RKO (cell line): ENCODE measurements at places on chromosomes 3 and 15.
A peak's percentile ranks its signal among the peaks of the same experiment; 100 is the strongest.

DNA sequence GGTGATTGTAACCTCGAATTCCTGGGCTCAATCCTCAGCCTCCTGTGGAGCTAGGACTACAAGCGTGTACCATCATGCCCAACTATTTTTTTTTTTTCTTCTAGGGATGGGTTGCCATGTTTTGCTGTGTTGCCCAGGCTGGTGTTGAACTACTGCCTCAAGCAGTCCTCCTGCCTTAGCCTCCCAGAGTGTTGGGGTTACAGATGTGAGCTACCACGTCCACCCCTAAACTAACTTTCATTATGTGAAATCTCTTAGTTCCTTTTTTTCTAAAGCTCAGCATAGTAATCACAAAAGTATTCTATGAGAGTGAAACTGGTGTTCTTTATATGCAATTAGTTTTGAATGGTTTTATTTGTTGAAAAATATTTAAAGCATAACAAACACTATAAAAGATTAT lies 92.1 kb downstream of the XRN1 start:
- no peak for DNase-seq

GRCh38 chr3:173750095-173750494 lies 352.6 kb downstream of the NLGN1 start:
- peak; percentile 19 for DNase-seq

GRCh38 chr3:66588340-66588847 lies 87.6 kb upstream of the LRIG1 start:
- no peak for DNase-seq

DNA sequence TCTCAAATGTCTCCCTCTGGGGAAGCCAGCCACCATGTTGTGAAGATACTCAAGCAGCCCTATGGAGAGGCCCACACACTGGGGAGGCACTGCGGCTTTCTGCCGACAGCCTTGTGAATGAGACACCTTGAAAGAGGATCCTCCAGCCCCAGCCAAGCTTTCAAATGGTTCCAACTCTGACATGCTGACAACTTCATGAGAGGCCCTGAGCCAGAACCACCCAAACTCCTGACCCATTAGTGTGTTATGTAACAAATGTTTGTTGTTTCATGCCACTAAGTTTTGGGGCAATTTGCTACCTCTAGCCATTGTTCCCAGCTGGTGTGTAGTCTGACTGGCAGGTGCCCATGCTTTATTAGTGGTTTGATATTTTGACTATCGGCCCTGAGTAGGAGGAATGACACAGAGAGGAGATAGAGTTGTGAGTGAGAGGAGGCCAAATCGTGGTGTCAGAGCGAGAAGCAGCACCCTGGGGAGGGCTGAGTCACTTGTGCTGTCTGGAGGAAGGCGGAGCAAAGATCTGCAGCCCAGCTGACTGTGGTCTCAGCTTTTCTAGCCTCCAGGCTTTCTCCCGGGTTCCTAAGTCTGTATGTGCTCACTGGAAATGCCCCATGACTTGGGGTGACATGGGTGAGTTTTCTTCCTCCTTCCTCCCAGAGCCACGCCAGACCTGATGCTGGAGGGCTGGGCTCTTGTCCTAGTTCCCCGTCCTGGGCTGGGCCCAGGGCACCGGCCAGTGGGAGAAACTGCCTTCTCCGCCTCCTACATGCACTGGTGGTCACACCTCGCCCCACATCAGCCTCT lies 56.7 kb upstream of the BLM start:
- DNase-seq = peak; percentile 88

- DNase-seq = no peak
These were observed 425 bp downstream of the ANPEP start for GRCh38 chr15:89814112-89814742.

GRCh38 chr15:56953790-56954189 lies 35.3 kb downstream of the TCF12 start:
- no peak for DNase-seq

DNA sequence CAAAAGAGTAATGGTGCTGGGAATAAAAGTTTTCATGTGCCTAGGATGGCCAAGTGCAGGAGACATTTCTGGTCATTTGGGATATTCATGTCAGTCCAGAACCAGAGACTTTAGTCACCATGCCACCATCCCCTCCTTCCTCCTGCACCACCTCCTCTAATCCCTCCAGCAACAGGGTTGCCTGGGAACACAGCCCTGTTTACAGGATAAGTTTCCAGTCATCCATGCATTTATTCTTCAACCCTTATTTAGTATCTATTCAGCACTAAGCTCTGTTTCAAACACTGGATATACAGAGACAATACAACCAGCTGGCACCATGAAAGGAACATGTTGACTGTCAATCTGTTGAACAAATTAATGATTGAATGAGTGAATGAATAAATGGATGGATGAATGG lies 211.7 kb downstream of the CLSTN2 start:
- no peak for DNase-seq

- DNase-seq = no peak
These were observed 395.8 kb downstream of the MAGI1 start for GRCh38 chr3:65642883-65643282.

DNA sequence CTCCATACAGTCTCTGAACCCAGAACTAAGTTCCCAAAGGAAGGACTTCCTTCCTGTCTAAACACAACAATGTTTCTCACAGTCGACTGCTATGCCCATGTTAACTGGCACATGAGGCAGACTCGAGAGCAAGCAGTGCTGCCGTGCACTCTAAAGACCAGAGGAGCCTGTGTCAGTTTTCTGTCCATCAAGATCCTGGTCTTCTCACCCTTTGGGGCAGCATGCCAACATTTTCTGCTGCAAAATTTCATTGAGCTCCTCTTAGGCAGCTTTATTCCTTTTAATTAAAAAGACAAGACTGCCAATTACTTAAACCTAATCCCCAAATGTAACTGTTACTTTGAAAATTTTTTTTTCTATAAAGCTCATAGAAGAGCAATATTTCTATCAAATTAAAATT lies 205.1 kb downstream of the GAP43 start:
- no peak for DNase-seq

- no peak for DNase-seq
These were observed 96.2 kb upstream of the NR2F2 start for GRCh38 chr15:96234109-96234892.

- no peak for DNase-seq
These were observed 119.6 kb downstream of the ETFA start for GRCh38 chr15:76191539-76192244.

- peak; percentile 4 for DNase-seq
These were observed 654.1 kb downstream of the IGSF11 start for GRCh38 chr3:118380576-118380975.

- DNase-seq = no peak
These were observed 93.3 kb downstream of the SEMA5B start for GRCh38 chr3:122934251-122934650.

GRCh38 chr15:33888176-33888575 lies 80.1 kb upstream of the CHRM5 start:
- no peak for DNase-seq

- DNase-seq = peak; percentile 47
These were observed 46.9 kb downstream of the IFT57 start for GRCh38 chr3:108175352-108175751.

DNA sequence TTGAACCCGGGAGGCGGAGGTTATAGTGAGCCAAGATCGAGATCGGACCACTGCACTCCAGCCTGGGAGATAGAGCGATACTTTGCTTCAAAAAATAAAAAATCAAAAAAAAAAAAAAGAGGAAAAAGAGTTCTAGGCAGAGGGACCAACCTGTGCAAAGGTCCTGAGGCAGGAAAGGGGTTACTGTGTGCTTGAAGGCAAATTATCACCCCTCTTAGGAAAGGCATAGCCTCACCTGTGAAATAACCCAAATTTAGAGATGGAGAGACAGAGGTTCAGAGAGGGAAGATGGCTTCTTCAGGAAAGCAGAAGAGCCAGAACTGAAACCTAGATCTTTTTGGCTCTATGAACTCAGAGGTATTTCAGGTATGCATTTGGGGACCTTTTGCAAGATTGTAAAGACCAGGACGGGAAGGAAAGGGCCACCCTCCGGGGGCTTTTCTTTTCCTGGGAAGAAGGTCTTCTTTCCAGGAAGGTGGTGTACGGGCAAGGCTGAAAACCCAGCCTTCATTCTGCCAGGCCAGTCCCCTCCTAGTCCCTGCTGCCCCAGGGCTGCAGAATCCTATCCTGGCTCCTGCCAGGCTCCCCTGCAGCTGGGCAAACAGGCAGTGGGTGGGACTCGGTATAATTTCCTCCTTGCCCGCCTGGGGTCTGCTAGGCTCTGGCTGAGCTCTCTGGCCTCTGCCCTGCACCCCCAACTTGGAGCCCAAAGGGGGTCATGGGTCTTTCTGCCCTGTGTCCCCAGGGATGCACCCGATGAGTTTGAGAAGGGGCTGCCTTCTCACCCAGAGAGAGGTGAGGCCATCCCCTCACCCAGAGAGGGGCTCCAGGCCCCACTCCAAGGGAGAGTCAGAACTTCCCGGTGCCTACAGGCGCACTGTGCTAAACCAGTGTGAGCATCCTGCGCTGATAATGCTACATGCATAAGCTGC lies 14.4 kb upstream of the CSK start:
- no peak for DNase-seq

GRCh38 chr3:80405618-80406017 lies 637.8 kb upstream of the ROBO1 start:
- no peak for DNase-seq

DNA sequence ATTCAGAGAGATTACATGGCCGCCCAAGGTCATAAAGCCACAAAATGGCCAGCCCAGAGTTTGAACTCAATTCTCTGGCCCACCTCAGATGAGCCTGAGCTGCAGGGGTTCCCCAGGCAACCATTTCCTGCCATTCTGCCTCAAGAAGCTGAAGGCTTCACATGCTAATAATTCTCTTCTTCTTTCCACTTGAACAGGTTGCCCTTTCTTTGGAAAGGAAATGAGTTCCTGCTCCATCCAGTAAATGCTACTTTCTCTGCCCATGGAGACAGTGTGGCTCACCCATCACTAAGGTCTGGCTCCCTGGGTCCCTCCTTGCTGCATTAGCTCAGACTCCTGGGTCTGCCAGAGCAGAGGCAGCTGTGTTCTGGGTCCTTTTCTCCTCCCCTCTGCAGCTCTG lies 48.2 kb downstream of the TRIM42 start:
- no peak for DNase-seq

GRCh38 chr15:69098771-69099170 lies 61.7 kb upstream of the GLCE start:
- no peak for DNase-seq

DNA sequence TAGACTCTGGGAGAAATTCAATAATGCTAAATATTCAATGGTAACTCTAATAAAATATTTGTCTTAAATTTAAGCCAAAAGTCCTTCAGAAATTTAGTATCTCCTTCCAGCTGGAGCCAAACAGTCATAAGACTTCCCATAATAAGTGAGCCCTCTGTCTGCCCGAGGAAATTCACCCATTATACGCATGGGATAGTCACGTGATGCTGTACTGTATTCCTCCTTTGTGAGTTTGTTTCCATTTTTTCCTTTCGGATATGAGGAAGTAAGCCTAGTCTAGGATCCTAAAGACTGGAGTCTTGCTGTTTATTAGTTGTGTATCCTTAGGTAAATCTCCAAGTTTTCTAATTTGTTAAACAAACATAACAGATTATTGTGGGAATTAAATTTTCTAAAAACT lies 110.4 kb upstream of the PLAAT1 start:
- no peak for DNase-seq

GRCh38 chr3:81980596-81981494 lies 219.4 kb upstream of the GBE1 start:
- no peak for DNase-seq

DNA sequence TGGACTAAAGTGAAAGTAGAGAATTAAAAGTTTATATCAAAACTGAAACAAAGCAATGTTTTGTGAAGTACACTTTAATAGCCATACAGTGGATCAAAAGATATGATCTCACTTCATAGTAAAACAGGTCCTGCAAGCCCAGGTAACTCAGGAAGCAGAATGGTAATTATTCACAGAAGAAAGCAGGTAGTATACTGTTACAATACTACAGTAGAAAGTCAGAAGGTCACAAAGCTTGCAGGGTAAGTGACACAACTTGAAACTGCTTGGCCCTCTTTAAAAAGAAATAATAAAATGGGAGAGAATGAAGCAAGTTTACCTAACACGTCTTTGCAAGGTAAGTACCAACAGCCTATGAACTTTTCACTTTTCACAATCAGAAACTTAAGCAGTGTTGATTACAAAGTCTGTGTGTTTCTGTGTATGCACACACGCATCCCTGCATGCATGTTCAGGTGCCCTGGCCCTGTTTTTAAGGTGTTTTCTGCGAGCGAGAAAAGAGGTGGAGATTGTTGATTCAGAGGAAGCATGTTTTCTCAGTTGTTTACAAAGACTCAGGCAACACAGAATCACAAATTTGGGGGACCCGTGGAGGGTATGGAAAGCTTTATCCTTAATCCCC lies at the start of gene NAALADL2:
TSS of gene NAALADL2 (plus strand) at position 221 of the 622 bp plus-strand sequence.
- DNase-seq = no peak

- no peak for DNase-seq
These were observed 38.3 kb upstream of the AGBL1 start for GRCh38 chr15:86041399-86041798.

DNA sequence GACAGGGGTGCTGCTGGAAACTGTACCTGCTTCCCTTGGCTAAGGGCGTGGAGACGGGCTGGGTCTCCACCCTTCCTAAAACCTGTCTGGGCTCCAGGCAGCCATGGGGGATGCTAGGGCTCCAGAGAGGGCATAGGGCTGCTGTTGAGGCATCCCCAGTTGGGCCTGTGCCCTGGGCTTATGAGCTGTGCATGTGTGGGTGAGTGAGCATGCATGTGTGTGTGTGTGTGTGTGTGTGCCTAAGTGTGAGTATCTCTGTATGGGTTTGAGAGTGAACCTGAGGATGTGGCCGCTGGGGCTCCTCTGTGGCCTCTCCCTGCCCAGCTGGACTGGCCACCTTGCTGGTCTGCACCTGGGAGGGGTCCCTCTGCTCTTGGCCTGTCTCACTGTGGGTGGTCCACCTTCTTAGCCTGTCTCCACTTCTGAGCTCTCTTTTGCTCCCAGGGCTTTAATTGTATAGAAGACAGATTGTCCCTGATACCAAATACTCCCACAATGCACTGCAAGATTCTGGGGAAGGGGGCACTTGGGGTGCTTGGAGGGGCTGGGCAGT lies 11.9 kb upstream of the TMEM115 start:
- DNase-seq = no peak

DNA sequence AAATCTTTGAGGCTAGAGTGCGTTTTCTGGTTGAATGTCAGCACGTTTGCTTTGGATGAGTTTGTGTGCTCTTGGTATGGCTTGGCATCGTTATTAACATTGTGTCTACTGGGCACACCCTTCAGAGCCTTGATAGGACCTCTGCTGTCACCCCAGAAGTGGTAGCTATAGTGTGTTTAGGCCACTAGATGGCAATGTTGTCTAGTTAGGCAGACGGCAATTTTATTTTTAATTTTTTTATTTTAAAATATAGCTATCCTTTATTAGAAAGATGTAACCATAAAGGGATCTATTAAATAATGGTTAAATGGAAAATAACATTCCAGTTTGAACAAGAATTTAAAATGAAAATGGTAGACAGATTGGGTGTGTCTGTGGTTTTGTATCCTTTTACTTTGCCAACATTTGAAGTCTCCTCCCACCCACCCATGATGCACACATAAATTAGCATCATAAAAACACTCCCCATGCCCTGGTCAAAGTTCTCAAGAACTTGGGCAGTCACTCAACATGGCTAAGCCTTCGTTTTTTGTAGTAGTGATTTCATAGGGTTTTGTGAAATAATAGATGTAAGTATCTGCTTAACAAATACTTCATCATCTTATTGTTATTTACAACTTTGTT lies 200.7 kb downstream of the KCNH8 start:
- DNase-seq = peak; percentile 50
